ENCODE measurements at places on chromosomes 1 and 21.

DNA sequence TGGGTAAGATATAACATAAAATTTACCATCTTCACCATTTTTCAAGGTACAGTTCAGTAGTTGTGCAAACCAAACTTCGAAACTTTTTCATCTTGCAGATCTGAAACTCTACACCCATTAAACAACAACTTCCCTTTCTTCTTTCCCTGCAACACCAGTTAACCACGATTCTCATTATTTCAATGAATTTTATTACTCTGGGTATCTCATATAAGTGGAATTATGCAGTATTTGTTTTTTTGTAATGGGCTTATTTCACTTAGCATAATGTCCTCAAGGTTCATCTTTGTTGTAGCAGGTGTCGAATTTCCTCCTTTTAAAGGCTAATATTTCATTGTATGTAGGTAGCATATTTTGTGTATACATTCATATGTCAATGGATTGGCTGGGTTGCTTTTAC is 146.1 kb downstream of the SPATA46 start:
- DNase-seq = no peak

DNA sequence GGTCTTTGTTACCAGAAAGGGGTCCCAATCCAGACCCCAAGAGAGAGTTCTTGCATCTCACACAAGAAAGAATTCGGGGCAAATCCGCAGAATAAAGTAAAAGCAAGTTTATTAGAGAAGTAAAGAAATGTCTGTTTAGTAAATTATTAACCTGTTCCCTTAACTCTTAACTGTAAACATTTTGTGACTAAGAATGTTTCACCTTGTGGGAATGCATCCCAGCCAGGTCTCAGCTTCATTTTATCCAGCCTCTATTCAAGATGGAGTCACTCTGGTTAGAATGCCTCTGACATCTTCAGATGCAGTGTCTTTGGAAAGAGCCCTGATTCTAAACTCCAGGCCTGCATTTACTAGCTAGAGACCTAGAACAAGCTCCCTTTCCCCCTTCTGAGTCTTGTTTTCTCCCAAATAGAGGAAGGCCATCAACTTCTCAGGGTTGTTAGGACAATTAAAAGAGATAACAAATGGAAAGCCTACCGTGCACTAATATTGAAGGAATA is 4.5 kb upstream of the FABP3 start:
- DNase-seq = no peak

GRCh38 chr1:173925306-173926242 is 8.4 kb upstream of the SERPINC1 start:
- DNase-seq = no peak

- DNase-seq = no peak
Observed at GRCh38 chr1:50183378-50184133, 74.8 kb downstream of the ELAVL4 start.

DNA sequence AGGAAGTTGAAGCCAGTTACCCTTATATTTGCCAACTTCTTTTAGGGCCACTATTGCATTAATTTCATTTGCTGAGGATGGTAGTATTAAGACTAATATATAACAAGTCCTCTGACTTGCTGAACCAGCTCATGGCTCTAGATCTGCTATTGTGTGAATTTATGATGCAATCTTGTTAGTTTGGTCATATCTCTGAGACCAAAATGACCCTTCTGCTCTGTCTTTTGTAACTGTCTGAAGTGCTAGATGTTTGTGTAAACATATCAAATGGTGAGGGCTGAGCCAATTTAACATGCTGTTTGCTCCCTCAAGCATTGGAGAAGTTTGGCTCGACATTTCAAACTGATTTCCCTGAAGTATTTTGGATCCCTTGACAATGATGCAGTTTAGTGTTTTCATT is 106.9 kb upstream of the PTGFR start:
- DNase-seq = no peak

DNA sequence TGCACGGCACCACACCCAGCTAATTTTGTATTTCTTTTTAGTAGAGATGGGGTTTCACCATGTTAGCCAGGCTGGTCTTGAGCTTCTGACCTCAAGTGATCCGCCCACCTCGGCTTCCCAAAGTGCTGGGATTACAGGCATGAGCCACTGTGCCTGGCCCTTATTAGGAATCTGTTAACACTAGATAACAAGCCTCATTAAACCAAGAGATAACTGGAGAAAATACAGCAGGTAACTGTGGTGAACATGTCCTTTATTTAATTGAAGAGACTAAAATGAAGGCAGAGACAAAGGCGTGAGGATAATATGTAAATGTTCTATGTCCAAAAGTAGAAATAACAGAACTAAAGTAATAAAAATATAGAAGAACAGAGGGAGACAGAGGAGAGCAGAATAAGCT is 71.8 kb upstream of the DNAJC6 start:
- DNase-seq = no peak

DNA sequence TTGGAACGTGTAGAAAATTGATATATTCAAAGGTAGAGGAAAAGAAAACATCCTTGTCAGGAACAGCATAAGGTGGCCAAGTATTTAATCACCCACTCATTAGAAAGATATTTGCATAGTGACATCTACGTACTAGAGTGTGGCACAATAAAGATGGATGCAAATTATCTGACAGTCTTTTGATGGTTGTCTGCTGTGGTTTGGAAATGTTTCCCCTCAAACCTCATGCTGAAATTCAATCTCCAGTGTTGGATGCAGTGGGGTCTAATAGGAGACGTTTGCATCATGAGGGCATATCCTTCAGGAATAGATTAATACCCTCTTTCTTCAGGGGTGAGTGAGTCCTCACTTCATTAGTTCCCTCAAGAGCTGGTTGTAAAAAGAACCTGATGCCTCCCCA is 34.1 kb upstream of the RUNX1 start:
- DNase-seq = no peak

DNA sequence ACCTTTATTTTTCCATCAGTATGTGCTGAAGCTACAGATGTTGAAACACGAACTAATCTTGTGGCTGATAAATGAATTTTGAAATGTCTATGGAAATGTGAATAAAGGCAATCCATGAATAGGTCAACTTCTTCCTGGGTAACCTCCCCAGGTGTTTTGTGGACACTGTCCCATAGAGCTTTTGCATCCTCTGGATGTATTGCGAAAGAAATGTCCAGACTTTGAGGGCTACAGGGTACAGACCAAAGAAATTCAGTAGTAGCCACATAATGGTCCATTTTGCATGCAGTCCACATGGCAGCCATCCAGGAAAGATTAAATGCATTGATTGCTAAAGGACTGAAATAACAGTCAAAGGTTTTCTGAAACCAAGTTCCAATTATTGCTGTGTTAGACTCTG is 21.5 kb upstream of the DARS2 start:
- no peak for DNase-seq
